ENCODE measurements at places on chromosomes 7 and 10.

DNA sequence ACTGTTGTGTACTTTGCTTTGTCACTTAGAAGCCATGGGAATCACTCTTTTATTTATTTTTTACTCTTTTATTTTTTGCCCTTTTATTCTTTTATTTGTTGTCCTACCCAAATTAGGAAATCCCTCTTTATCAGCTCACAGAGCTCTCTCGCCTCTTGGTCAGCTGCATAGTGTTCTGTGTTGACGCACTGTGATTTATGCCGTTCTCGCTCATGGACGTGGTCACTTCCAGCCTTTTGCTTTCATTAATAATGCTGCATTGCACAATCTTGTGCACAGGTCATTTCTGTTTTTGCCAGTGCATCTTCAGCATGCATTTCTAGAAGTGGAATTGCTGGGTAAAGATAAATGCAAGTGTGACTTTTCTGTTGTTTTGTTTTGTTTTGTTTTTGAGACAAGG lies 42.3 kb downstream of the FBH1 start:
- DNase-seq: no peak

- DNase-seq: no peak
Measured at GRCh38 chr7:5492636-5493020, 69.0 kb upstream of the TNRC18 start.

DNA sequence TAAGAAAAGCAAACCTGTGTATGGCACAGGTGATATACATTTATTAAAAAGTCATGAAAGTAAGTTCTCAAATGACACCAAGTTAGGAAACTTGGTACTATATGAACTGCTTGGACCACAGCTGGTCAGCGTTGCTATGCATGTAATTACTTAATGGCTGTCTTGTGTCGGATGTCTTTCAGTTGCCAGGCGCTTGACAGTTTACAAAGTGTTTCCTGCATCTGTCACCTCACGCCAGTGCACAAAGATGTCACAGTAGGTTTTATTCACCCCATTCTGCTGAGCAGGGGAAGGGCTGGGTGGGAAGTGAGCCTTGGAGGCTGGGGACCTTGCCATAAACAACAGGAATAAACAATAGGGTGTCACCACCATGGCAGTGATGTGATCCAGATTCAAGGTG lies 35.8 kb downstream of the ADAM12 start:
- no peak for DNase-seq

DNA sequence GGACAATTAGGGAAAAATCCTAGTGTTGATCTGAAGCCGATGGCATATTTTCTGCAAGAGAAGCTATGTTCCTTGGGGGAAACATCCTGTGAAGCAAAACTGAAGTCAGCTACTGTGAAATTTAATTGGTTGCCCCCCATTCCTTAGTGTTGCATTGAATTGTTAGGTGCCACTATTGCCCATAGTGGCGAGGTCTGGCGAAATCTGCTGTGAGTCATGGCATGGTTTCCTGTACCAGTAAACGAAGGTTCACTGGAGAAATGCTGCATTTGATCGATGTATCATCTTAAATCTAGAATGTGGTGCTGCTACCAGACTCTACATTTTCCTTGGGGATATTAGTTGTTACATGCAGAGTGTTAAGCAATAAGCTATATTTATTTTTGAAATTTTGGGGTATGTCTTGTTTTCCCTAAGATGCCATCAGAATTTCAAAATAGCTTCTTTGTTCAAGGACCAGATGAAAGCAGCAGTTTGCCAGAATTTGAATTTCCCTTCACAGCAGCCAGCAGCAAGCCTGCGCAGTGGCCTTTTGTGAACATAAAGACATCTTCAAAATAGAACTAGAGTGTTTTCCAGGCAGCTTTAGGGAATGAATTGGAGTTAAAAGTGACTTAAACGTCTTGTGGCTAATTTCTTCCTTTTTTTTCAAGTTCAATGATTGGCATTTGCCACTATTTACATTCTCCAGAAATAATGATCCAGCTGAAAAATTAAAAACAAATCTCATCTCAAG lies 348.6 kb upstream of the COBL start:
- no peak for DNase-seq

- DNase-seq: no peak
Measured at GRCh38 chr10:12985347-12985746, 16.2 kb downstream of the CCDC3 start.

- DNase-seq: no peak
Measured at GRCh38 chr7:29920491-29920890, 69.1 kb downstream of the SCRN1 start.

DNA sequence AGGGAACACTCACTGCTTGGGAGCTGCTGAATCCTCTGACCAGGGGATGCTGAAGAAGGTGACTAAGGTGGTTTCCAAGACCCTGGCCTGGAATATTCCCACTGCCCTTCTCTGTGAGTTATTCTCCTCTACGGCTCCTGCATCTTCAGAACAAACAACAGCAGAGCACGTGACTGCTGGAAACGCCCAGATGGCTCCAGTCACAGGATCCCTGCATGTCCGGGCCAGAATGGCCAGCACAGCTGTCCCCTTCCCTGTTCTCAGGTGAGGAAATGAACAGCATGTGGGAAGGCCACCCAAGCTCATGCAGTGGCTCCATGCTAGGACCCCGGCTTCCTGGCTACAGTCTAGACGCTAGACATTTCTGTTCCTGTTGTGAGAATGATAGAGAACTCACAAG lies 43.1 kb downstream of the GHRHR start:
- no peak for DNase-seq

GRCh38 chr7:73885975-73886798 lies 25.2 kb downstream of the TMEM270 start:
- no peak for DNase-seq

- no peak for DNase-seq
Measured at GRCh38 chr7:45709168-45710042, 135.2 kb downstream of the ADCY1 start.

- no peak for DNase-seq
Measured at GRCh38 chr7:2144926-2145325, 87.8 kb downstream of the MAD1L1 start.
